Neural crest cell (in vitro differentiated cells): ENCODE measurements at places on chromosomes 4 and X.
A peak's percentile ranks its signal among the peaks of the same experiment; 100 is the strongest.

- DNase-seq: no peak
These were observed 93.2 kb upstream of the IL15 start for GRCh38 chr4:141543176-141543575.

GRCh38 chr4:813900-814299 lies 12.0 kb downstream of the CPLX1 start:
- DNase-seq: no peak

DNA sequence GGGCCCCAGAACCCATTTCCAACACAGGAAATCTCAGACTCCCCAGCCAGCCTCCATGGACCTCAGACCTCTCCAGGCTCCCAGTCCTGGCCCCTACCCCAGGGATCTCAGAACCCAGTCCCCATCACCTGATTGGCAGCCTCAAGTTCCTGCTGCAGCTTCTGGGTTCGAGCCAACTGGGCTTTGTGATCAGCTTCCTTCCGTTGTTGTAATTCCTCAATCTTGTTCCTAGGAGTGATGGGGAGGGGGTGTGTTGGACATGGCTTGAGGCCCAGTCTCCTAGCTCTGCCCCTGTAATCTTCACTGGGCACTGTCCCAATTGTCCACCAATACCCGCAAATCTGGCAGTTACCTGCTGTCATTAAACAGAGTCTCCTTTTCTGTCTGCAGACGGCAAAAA lies 12.6 kb downstream of the GRIPAP1 start:
- DNase-seq: no peak

GRCh38 chr4:184807797-184808712 lies 17.7 kb downstream of the ACSL1 start:
- DNase-seq: peak; percentile 56

GRCh38 chrX:135328421-135329005 lies 19.2 kb downstream of the ETDC start:
- no peak for DNase-seq

DNA sequence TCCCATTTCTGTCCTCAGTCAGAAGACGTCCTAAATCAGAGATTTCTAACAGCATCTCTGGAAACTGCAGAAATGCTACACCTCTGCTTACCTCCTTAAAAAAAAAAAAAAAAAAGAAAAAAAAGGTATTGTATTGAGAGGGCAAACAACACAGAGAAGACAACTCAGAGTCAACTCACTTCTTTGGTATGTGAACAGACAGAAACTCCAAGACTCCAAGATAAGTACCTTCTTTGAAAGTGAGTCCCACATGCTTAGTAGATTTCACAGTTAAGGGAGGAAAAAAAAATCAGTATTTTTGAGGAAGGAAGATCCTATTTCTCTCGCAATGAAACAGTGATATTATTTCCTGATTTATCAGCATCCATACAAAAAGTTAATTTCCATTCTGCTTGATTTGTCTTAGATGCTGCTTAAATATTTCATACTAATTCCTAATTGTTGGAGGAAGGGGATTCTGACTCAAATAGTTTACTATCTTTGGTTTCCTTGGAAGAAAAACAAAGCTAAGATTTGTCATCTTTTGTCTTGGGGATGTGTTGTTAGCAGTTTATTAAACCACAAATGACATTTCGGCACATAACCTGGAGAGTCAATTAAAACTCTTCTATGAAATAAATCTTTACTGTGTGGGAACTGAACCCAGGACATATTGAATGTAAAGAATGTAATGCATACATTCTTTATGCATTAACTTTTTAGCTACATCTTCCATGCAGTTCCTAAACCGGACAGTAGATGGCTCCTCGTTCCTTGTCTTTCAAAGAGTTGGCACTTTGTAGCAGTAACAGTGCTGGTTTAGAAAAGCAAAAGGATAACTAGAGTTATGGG lies 4.7 kb downstream of the RASGEF1B start:
- peak; percentile 83 for DNase-seq

GRCh38 chrX:23136816-23137215 lies 137.1 kb downstream of the DDX53 start:
- DNase-seq: no peak

- no peak for DNase-seq
These were observed 480.1 kb downstream of the SPRY1 start for GRCh38 chr4:123876671-123877101.

DNA sequence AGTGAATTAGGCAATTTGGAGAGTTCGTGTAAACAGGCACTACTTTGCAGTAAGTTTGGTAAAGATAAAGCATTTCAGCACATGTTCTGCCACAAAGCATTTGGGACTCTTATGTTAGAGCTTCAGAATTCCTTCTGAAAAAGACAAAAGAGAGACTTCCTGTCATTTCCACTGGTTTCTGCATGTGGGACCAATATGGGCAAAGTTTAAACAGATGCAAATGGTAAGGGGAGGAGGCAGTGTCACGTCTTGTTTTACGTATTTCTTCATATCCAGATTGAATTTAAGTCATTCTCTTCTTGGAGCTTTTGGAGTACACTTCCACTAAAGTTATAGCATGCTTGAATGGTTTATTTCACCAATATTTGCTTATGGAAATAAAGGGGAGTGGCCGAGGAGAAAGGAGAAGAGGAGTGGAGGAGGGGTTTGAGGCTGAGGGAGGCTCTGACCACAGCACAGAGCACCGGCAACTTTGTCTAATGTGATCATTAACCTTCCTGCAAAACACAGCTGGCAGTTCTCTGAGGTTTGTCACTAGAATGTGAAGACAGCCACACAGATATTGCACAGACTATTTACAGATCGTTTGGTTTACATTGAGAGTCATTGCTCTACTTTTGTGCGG lies at the start of gene APELA:
Gene APELA (plus strand): TSS at position 479 of the 625 bp plus-strand sequence. CDS start 154 bp downstream, outside the sequence.
- DNase-seq: no peak

DNA sequence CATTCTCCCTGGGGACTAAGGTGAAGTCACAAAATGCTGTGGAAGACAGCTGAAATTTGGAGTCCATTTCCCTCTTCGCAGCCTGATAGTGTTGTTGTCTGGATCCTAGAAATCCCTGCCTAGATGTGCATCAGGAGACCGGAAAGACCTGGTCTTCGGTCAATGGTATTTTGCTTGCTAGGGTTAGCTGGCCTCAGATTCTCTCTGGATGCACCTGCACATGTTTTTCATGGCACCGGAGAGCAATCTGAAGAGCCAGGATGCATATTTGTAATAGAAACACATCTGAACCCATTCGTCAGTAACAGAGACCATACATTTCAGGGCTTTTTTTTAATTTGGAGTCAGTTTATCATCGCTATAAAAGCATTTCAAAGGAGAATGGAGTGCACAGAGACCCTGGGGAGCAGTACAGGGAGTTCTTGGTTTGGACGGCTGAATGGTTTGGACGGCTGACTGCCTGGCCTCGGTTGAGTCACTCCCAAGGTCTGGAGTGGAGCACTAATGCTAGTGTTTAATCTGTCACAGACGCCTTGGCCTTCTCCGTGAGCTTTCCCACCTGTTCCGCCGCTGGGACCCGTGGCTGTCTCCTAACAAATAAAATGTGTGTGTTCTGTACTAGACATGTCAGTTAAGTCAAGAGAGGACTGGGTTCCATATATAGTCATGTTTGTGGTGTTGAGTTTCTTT lies 7.5 kb upstream of the PDLIM3 start:
- DNase-seq: no peak

- DNase-seq: no peak
These were observed 849.1 kb upstream of the SLIT2 start for GRCh38 chr4:19402581-19403065.

GRCh38 chr4:181254771-181255170 lies 988.4 kb upstream of the TENM3 start:
- DNase-seq: no peak

GRCh38 chr4:89897867-89898266 lies 3.2 kb downstream of the MMRN1 start:
- no peak for DNase-seq

DNA sequence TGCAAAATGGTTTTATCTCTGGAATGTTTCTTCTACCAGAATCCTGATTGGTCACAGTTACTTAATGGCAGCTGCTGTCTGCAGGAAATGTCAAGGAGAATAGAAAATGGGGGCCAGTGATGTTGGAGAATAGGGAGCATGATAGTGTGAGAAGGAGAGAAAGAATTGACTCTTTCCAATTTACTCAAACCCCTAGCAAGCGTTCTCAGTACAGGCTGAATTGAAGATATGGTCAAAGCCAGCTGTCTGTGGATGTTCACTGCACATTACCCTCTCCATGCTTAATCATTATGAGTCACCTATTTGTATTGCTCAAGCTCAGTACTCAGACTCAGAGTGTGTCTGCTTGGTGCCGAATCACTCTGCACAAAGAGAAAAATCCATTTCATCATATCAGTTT lies 57.8 kb upstream of the FAM47B start:
- DNase-seq: no peak

GRCh38 chrX:136204571-136204970 lies 46.6 kb downstream of the MAP7D3 start:
- DNase-seq: no peak

DNA sequence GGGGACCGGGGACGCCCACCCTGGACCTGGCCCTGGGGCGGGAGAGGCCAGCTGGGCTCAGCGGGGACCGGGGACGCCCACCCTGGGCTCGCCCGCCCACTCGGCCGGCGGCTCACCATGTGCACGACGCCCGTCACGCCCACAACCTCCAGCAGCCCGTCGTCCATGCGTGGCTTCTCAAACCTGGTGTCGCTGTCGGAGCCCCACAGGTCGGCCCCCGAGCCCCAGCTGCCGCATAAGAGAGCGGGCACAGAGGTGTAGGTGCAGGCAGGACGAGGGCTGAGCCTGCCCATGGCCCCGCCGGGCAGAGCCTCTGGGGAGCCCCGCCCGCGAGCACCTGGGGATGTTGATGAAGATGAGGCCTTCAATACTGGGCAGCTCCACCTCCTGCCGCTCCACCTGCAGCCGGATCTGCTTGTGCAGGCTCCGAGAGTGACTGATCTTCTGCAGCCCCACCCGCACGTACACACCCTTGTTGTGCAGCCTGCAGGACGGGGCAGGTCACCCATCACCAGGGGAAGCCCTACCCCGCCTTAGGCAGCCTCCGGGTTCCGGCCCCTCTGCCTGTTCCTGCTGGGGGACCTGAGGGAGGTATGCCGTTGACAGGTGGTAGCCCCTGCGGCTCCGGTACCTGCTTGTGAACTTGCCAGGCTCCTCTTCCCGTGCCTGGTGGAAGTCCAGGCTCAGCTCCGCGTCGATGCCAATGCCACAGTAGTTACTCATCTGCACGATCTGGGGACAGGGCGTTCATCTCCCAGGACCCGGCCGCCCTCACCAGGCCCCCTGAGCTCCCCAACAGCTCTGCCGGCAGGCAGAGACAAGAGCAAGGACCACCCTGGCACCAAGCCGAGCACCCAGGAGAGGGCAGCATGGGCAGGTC lies 11.8 kb downstream of the DGKQ start:
- DNase-seq: no peak

- no peak for DNase-seq
These were observed 121.2 kb upstream of the PDLIM3 start for GRCh38 chr4:185656467-185656931.

DNA sequence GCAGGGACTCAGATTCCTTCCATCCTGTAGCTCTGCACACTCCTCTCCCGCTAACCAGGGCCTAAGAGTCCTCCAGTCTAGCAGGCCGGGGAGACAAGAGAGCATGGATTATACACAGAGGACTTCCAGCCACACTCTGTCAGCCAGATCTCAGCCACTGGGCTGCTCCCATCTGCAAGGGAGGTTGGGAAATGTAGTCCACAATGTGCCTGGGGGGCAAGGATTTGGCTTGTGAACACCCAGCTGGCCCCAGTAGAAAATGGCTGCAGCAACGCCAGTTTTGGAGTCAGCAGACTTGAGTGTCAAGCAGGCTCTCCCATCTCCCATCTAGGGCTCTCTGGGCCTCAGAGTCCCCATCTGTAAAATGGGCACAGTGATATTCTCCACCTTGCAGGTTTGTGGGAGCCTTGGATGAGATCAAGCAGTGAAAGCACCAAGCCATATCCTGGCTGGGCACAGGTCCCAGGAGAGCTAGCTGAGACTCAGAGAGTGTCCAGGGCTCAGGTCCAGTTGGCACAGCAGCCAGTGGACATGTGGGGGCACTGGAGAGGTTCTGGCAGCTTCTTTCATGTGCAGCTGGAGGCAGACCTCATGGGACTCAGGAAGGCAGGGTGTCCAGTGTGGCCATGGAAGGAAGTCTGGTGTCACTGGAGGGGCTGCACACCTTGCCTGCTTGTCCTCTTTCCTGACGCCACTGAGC lies 14.6 kb downstream of the PSAPL1 start:
- DNase-seq: no peak

GRCh38 chr4:37948542-37948941 lies 11.7 kb upstream of the PTTG2 start:
- no peak for DNase-seq

DNA sequence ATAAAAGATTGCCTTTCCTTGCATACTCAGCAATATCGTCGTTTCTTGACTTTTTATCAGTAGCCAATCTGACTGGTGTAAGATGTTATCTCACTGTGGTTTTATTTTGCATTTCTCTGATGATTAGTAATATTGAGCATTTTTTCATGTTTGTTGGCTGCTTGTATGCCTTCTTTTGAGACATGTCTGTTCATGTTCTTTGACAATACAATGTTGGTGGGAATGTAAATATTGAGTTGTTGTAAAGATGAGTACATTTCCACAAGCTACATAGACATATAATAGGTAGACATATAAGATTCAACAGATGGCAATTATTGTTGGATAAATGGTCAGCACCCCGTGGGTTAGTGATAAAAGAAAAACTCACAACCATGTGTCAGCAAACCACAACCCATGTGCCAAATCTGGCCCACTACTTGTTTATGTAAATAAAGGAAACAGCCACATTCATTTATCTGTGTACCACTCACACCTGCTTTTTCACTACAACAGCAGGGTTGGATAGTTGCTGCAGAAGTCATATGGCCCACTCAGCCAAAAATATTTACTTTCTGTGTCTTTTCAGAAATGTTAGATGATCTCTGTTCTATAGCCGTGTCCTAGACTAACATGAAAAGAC lies 153.1 kb upstream of the VCX start:
- DNase-seq: no peak

- no peak for DNase-seq
These were observed 64.7 kb downstream of the NBDY start for GRCh38 chrX:56793521-56794320.

DNA sequence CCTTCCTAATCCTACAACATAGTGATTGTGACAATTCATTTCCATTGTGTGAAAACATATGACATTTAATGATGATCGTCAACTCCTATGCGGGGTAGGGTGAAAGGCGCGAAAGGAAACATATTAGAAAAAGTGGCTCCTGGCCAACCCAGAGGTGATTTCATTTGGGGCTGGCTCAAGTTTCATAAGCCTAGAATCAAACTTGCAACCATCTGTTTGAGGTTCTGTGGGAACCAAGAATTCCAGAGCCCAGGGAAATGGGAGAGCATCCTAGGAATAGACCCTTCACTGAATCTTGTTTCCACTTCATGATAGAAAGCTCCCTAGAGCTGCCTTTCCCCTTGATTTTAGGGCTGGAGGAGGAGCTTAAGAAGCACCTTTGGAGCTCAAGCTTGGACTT lies 101.3 kb upstream of the EGFL6 start:
- DNase-seq: no peak

- no peak for DNase-seq
These were observed 89.5 kb upstream of the TRPC3 start for GRCh38 chr4:122041312-122041711.

- DNase-seq: no peak
These were observed 250.8 kb downstream of the ARHGAP24 start for GRCh38 chr4:85725721-85726170.
